ENCODE measurements at places on chromosomes 13 and 19. TPM values are rescaled to one million over a fixed set of nuclear protein-coding genes. Genes with fewer than 3 reads are reported as not detected.
A peak's percentile ranks its signal among the peaks of the same experiment; 100 is the strongest.

- ATAC-seq = no peak
Observed at GRCh38 chr13:27921421-27921960, 1.7 kb downstream of the PDX1 start.

DNA sequence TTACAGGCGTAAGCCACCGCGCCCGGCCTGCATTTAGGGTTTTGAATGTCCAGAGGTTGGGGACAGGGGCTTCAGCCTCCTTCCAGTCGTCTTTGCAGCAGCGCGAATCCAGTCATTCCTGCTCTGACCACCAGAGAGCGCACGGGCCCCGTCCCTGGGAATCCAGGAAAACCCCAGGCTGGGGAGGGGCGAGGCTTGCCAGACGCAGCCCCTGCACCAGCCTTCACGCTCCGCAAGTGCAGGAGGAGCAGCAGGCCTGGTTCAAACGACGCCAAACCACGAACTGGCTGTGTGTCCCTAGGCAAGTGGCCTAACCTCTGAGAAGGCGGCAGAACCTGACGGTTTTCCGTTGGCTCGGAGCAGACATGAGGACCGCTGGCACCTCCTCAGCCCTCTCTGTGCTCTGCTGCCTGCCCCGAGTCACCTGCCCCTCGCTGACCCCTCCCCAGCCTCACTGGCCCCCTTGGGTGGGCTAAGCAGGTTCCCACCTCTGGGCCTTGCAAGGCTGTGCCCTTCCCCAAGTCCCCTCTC is 2.0 kb upstream of the RNF126 start:
- ATAC-seq = peak; percentile 32

DNA sequence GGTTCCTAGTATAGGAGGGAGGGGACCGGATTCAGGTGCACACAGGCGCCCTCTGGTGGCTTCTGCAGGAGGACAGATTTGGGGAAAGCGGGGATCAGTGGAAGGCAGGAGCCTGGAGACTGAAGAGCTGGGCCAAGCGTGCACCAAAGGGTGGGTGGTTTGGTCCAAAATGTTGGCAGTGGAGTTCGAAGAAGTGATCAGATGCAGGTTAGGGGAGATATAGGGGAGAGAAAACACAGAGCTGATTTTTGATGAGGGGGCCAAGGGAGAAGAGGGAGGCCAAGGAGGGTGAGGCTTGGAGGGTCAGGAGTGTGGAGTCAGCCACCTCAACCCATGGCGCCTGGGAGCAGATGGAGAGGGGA is 6.8 kb upstream of the CARM1 start:
- ATAC-seq = peak; percentile 83

- no peak for ATAC-seq
Observed at GRCh38 chr19:55387736-55388497, 2.2 kb downstream of the RPL28 start.

- ATAC-seq = no peak
Observed at GRCh38 chr13:21361706-21362105, 97.4 kb downstream of the ZDHHC20 start.

GRCh38 chr19:18176367-18177310 is 3.0 kb downstream of the IFI30 start:
- no peak for ATAC-seq

DNA sequence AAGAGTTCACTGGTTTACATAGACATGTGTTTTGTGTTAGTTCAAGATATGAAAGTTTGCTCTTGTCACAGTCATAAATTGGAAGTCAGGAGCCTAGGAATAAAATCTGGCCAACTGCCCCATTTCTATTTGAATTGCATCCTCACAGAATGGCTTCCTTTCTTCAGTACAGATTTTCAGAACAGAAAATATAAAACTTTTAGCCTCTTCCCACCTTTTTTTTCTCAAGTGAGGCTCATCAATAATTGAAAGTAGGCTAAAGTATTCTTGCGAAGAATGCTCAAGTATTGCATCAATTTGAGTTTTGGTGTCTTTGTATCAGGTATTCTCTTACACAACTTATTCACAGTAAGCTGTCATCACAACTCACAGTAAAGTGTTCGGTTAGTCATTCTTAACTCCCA is 802.7 kb downstream of the PCDH9 start:
- no peak for ATAC-seq

- ATAC-seq = no peak
Observed at GRCh38 chr19:29268721-29269393, 55.9 kb upstream of the UQCRFS1 start.

GRCh38 chr13:51697855-51698254 is 106.1 kb downstream of the DHRS12 start:
- no peak for ATAC-seq

GRCh38 chr19:34484328-34484727 is 2.8 kb downstream of the WTIP start:
- no peak for ATAC-seq

SULT2A1 gene
- not detected for total RNA-seq

DCLK1 gene
- total RNA-seq = 68.3 TPM

TICAM1 gene
- total RNA-seq = 7.9 TPM

CPB2 gene
- total RNA-seq = not detected

PLVAP gene
- total RNA-seq = 110 TPM

GAS6 gene
- total RNA-seq = 256 TPM

C19orf67 gene
- not detected for total RNA-seq

ZNF550 gene
- 5.4 TPM for total RNA-seq
